ENCODE measurements at places on chromosomes 2 and 18.

DNA sequence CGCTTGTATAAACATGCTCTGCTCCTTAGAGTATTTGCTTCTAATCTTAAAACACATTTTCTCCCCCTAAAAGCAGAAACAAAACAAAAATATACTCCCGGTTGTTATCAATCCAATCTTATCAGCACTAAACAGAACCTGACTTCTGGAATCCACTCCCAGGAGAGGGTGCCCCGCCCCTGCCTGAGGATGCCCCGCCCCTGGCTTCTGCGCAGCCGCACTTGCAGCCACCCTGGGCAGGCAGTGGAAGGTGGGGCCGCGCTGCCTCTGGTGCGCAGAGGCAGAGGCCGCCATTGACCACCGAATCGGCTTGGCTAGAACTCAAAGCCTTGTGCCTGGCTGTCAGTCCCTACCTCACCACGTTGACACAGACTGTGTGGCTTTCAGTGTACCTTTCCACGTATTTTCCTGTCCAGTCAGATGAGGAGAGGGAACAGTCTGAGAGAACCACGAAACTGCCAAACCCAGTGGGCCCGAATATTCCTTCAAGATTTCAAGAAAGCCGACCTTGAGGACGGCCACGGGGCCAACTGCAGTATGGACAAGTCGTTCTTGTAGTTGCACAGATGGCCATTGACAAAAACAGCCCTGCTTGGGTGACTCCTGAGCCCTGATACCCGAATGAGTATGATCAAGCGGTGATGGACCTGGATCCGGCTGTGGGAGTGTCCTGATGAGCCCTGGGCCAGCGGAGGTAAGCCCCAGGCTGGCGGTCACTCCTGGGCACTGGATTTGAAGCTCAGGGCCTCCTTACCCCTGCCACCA is 46.2 kb upstream of the ARHGAP28 start:
- DNase-seq = no peak

- DNase-seq = no peak
These were observed 34.6 kb upstream of the TBR1 start for GRCh38 chr2:161381546-161381945.

DNA sequence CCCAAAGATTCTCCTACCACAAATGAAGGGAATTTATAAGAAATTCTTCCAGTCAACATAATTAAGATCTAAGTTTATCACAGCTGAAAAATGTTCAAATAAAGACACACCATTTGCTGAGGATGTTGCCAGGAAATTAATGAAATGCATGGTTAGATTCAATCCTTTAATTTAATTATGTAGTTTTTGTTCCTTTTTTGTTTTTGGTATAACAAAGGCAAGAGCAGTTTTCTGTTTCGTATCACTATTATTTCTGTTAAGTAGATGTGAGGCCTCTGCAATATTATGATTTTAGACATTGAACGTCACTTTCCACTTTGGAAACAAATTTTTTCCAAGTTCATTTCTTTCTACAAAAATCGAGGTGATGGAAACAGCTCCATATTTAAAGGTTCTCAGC is 440.0 kb downstream of the THSD7B start:
- no peak for DNase-seq

GRCh38 chr2:205898744-205899143 is 187.2 kb downstream of the INO80D start:
- DNase-seq = no peak

DNA sequence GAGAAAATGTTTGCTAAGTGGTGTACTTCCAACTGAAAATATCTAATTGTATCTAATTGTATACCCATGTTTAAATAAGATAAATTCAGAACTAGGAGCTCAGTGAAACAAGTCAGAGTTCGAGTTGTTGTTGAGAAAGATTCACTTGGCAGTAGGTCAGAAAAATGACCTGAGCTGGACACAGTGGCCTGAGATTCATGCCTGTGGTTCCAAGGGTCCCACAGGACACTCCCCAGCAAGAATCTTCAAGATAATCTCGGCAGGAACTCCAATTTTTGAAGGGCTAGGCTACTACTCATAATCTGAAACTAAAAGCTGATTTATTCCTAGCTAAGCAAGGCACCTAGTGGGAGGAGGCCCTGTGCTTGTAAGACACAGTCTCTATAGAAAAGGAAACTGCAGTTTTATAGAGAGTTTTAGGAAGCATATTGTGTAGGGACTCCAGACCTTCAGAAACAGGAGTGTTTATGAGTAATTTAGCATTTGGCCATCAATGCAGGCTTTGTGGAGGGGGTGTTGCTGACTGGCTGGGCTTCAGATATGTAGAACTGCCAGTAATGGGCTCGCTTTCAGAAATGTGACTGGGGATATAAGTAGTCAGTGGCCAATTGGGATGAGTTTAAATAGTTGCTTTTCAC is 43.2 kb downstream of the SP140 start:
- DNase-seq = no peak

GRCh38 chr2:54809819-54810218 is 86.4 kb downstream of the EML6 start:
- no peak for DNase-seq

DNA sequence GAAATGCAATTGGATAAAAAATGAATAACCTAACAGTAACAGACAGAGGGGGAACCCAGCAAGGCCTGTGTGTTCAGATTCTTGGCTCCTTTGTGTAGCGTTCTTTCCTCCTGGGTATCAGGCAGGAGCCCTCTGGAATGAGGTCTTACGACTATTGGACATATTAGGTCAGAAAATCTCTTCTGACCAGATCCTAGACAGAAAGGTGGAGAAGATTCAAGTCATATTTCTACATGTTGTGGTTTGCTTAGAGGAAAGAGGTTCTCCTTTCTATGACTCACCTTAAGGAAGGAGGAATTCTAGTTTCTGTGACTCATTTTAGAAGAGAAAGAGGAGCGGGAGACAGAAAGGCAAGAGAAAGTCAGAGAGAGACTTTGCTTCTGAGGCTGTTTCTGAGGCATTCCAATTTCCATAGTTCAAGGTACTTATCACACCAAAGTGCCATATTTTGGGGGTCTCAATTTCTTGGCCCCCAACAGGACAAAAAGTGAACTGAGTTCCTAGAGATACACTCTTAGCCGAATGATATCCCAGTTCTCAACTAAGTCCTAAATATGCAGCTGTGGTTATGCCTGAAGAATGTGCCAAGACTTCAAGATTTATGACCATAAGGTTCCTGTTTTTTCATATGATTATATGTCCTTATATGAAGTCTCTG is 618.6 kb downstream of the ZEB2 start:
- DNase-seq = no peak

- no peak for DNase-seq
These were observed 64.2 kb upstream of the THOC1 start for GRCh38 chr18:332007-332406.

DNA sequence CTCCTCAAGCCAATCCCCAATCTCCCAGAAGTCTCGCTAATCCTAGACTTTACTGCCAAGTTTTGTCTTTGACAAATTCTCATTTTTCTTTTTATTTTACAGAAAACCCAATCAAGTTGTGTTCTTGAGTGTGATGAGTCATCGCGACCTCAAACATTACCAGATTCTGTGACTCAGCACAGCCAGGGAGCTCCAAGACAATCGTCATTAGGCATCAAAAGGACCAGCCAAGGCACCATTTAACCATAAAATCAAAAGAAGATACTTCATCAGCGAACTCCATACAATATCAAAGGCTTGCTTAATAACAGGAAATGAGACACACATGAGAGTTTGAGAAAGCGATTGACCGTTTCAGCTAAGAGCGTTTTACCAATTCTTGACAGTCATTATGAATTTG is 146.2 kb upstream of the AGAP1 start:
- no peak for DNase-seq

DNA sequence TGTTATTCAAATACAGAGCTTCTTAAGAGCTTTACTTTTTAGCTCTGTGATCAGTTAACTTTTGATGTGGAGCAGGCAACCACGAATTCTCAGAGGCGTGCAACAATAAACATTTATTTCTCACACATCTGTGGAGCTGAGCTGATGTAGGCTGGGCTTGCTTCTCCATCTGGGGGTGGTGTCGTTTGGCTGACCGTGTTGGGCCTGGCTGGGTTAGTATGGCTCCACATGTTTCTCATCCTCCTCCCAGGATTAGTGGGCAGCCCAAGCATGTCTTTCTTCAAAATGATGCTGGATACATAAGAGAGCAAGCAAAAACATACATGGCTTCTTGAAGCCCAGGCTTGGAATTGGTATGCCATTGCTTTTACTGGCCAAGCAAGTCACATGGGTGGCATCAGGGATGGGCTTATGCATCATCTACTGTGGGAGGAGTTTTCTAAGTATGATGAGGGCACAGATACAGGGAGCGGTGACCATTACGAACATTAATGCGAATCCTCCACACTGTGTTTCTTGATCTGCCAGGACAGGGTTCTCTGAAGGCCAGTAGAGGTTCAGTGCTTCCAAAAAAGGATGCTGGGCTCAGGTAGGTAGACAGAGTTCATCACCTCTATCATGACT is 157.0 kb upstream of the TNP1 start:
- DNase-seq = no peak

DNA sequence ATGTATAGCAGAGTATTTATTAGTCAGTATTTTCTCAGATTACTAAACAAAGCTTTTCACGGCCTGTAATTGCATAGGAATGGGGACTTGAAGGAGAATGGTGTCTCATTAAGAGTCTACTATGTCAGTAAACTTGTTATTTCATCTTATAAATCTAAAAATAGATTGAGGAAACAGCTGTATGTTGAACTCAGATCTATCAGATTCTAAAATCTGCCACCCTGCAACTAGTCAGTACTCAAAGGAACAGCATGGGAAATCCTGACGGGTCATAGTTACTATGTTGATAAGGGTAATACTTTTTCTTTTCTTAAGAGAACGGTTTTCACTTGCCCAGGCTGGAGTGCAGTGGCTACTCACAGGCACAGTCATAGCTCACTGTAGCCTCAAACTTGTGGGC is 70.2 kb upstream of the EMILIN2 start:
- DNase-seq = no peak

DNA sequence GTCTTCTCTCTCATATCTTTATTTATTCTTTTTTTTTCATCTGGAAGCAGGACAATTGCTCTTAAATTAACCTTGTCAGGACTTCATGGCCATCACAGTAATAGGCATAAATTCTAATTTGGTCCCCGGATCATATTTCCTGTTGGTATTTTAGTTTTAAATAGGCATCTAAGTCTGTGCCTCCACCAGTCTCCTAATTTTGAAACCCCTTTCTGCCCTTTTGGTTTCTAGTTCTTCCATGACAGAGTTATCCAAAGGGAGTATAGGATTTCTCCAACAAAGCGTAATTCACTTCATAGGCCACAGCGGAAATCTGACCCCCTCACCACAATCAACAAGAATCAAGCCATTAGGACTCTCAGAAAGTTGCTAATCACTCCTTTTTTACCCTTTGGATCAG is 3.8 kb downstream of the EPHA4 start:
- DNase-seq = no peak

- DNase-seq = no peak
These were observed 5.1 kb downstream of the NOL4 start for GRCh38 chr18:34219651-34220050.
